COLO829 (cell line): ENCODE measurements at places on chromosomes 6 and 20.
A peak's percentile ranks its signal among the peaks of the same experiment; 100 is the strongest.

- DNase-seq = no peak
Observed at GRCh38 chr20:32567384-32568178, 17.6 kb downstream of the NOL4L start.

- DNase-seq = peak; percentile 27
Observed at GRCh38 chr20:31894980-31895675, 24.7 kb downstream of the TTLL9 start.

GRCh38 chr6:3022765-3023662 lies 23.3 kb downstream of the NQO2 start:
- no peak for DNase-seq

DNA sequence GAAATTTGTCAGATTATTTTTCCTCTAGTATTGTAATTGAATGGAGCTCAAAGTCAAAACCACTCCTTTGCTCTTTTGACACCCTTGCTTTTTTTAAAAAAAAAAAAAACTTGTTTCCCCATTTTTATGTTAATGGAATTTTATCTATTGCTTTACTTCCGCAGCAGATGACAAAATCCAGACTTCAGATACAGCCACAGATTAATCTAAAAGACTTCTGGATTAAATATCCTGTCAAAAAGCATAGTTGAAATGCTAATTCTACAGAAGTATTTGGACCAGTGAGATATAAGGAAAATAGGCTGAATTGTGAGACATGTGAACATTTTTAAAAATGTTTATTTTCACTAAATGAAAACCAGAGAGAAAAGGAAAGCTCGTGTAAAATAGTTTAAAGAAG lies 341.4 kb downstream of the BMP2 start:
- no peak for DNase-seq
